ENCODE measurements at places on chromosomes 4 and X.

GRCh38 chr4:48141048-48141447, 7.0 kb upstream of the TXK start:
- peak; percentile 38 for DNase-seq

DNA sequence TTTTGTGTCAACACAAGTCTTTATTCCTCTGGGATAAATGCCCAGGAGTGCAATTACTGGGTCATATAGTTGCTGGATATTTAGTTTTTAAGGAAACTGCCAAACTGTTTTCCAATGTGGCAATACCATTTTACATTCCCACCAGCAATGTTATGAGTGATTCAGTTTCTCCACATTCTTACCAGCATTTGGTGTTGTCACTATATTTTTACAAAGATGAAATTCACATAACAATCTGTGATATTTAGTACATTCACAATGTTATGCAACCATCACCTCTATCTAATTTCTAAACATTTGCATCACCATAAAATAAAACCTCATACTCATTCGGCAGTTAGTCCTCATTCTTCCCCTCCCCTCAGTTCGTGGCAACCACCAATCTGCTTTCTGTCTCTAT, 75.0 kb downstream of the MAMLD1 start:
- no peak for DNase-seq

DNA sequence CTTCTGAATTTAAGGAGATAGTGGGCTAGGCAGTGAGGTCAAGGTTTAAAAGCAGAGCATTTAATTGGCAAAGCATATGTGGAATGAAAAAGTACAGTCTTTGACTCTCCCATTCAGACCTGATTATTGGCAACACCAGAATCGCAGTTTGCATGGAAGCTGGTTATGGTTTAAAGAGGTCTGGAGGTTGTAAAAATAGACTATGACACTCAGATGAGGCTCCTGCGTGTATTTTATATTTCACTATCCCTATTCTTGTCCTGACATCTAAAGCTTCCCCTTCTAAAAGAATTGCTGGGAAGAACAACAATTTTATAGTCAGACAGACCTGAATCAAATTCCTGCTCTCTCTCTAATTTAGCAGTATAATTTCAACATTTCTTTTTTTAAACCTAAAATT, 302.9 kb downstream of the PCDH7 start:
- no peak for DNase-seq

DNA sequence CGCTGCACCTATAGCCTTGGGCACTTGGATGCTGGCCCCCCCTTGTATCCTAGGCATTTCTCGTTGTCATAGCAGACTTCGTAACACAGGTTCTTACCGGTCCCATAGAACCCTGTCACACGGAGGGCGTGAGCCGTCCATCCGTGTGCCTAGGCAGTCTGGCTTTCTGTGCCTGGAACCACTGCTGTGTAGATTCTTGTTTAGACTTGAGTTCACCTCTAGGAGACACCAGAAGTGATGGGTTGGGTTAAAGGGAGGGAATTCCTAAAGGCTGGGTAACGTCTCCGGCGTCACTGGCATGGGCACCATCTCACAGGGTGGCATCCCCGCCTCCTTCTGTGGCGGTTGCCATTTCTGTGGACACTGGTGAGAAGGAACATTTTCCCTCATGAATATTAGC, 13.5 kb upstream of the NKX1-1 start:
- DNase-seq = no peak

DNA sequence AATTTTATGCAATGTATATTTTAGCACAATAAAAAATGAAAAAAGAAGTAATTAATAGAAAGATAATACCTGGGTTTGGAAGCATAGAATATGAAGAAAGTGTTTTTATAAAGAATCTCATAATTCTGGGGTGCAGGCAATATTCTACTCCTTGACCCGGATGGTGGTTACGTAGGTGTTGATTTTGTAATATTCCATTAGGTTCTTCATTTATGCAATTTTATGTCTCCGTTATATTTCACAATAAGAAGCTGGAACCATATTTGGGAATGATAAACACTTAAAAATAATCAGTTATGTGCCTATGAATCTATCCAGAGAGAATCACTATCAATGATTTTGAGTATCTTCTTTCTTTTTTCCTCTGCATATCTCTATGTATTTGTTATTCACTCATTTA, 38.5 kb downstream of the CHRNA9 start:
- no peak for DNase-seq

GRCh38 chr4:187618701-187619281, 376.8 kb upstream of the ZFP42 start:
- no peak for DNase-seq

DNA sequence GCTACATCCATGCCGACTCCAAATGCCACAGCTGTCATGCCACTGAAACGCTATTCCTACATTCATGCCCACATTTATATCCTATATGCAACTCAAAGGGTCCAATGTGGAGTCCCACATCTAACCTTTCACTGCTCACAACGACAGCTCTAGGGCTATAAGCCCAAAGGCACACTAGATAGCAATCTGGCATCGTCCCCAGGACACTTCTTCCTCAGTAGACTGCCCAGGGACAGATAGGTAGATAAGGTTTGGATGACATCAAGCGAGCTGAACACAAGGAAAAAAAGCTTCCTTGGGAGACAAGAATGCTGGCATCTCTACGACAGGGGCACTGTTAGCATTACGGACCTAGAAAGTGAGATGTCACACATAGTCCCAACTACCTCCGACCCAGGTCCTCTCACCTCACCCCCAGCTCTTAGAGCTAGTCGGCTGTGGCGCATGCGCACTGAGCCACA, 685 bp downstream of the RAB9B start:
- no peak for DNase-seq

DNA sequence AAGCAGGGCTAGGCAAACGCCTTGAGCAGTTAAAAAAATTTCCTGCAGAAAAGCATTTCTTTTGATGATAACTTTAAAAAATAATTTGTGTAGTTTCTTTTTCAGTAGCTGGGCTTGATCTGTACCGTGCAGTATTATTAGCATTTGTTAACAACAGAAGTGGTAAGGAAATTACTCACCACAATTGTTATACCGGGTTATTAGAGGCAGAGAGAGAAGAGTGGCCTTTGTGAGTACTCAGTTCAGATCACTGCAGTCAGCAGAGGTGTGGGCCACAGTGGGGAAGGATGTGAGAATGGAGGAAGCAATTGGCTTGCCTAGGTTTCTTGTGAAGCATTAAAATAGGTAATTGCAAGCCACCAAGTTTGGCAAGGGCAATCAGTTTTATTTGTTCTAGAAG, 14.3 kb upstream of the IL21 start:
- no peak for DNase-seq

DNA sequence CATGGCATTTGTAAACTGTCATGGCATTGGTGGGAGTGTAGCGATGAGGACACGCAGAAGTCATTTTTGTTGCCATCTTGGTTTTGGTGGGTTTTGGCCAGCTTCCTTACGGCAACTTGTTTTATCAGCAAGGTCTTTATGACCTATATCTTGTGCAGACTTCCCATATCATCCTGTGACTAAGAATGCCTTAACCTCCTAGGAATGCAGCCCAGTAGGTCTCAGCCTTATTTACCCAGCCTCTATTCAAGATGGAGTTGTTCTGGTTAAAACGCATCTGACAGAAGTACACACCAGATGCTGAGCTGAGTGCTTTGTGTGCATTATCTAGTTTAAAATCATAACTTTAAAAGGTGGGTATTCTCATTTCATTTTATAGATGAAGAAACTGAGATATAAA, 268.8 kb upstream of the GALNT7 start:
- no peak for DNase-seq

GRCh38 chrX:18613930-18614639, 57.8 kb downstream of the RS1 start:
- no peak for DNase-seq

- no peak for DNase-seq
Observed at GRCh38 chr4:3494462-3494871, 31.4 kb downstream of the DOK7 start.

- no peak for DNase-seq
Observed at GRCh38 chrX:24153178-24153795, 3.8 kb downstream of the ZFX start.

- no peak for DNase-seq
Observed at GRCh38 chr4:13766761-13767540, 139.4 kb upstream of the BOD1L1 start.

- DNase-seq = no peak
Observed at GRCh38 chr4:101191302-101192098, 155.8 kb downstream of the PPP3CA start.

DNA sequence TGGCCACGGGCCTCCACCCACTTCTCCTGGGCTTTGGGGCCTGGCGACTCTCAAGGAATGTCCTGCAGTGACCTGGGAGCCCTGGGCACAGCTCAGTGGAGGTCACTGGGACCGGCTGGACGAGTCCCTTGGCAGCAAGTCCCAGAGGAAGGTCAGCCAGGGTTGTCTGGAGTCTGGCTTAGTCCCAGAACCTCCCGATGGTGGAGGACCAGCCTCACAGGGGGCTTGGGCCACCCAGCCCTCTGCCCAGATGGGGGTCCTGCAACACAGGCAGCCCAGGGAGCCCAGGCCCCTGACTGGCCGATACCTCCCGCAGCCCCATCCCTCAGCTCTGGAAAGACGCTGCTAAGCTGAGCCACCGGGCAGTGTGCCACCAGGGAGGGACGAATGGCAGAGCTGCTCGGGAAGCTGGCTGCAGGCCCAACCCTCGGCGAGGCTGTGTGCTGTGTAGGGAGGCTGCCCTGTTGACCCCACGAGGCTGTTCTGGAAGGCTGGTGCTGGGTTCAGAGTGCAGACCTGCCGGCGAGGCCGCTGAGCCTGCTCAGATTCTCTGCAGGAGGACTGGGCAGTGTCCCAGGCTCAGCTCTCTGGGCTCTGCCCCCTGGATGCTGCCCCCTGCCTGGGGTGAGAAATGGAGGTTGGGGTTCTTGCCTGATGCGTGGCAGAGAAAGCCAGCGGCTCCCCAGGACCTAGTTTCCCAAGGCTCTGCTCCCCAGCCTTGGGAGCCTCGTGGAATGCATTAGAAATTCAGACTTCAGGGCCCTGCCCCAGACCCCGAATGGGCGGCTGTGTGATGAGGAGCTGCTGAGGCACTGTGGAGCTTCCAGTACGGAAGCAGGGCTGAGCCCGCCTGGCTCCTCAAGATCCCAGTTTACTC, 61.7 kb downstream of the ADRA2C start:
- no peak for DNase-seq

DNA sequence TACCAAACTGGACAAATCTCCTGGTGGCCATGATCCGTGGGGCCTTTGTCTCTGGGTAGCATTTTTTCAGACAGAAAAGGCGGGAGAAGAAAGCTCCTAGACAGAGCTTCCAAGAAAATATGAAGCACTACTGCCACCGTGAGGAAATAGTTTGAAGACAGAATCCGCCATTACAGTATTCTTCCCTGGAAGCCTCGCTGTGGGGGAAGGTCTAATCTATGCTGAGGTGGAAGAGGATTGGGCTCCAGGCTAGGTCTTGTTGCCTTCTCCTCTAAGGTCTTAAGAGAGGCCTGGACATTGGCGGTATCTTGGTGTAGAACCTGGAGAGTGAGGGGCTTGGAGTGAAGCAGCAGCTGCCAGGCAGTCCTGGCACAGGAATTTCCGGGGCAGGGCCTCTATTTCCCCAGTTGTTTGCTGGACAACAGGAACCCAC, 218.9 kb downstream of the OR13H1 start:
- peak; percentile 8 for DNase-seq

GRCh38 chr4:147639388-147639787, 22.2 kb downstream of the TMEM184C start:
- no peak for DNase-seq

- no peak for DNase-seq
Observed at GRCh38 chr4:96455045-96455720, 615.3 kb downstream of the PDHA2 start.

DNA sequence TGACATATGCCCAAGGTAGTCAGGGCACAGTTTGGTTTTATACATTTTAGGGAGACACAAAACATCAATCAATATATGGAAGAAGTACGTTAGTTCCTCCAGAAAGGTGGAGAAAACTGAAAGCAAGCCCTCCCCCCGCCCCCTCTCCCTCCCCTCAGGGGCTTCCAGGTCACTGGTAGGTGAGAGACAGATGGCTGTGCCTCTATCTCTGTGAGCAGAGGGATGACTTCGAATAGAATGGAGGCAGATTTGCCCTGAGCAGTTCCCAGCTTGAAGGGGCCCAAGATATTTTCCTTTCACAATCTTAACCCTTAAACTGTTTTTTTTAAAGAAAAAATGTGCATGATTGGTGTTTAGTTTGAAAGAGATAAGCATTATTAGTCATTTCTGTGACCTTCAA, 114.0 kb downstream of the PCDH10 start:
- DNase-seq = no peak

- no peak for DNase-seq
Observed at GRCh38 chr4:181566490-181566889, 676.7 kb upstream of the TENM3 start.
